Cardiac muscle cell (in vitro differentiated cells and primary cell): ENCODE measurements at places on chromosomes 2 and 18. TPM values are rescaled to one million over a fixed set of nuclear protein-coding genes. Genes with fewer than 3 reads are reported as not detected.

Gene HRH4
- total RNA-seq, result 0.14 and 0.15 TPM in 2 replicates

DNA sequence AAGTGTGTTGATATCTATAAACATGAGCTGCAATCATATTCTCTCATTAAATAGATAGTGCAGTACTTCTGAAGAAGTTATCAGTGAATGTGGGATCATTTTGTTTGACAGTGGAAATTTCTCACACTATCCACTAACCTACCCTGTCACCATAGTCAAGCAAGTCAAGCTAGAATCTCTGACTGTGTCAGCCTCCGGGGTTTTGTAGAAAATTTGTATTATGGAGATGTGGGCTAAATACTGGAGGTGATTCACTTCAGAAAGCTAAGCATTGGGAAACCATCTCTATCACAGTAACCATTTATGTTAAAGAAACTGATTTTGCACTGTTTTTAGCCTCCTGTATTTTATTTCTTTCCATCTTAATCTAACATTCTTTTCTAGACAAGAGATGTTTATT lies 126.6 kb upstream of the CREB1 start:
- no peak for DNase-seq

DNA sequence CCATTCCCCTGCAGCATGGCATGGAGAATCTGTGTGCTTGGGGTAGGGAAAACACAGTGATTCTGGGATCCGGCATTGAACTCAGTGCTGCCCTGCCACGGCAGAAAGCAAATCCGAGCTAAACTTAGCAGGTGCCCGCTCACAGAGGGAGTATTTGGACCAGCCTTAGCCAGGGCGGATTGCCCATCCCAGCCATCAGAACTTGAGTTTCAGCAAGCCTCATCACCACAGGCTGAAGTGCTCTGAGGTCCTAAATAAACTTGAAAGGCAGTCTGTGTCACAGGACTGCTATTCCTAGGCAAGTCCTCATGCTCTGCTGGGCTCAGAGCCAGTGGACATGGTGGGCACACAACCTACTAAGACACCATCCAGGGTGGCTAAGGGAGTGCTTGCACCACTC lies 86.2 kb upstream of the YPEL5 start:
- DNase-seq, result no peak

- DNase-seq, result no peak
Observed at GRCh38 chr2:217717646-217718045, 285.1 kb downstream of the TNS1 start.

GRCh38 chr2:105243961-105244360 lies 2.4 kb downstream of the GPR45 start:
- DNase-seq, result no peak

GRCh38 chr2:65071499-65072180 lies 15.4 kb downstream of the CEP68 start:
- DNase-seq, result peak; percentile 32
